ENCODE measurements at places on chromosomes 6 and 20.
A peak's percentile ranks its signal among the peaks of the same experiment; 100 is the strongest.

GRCh38 chr6:131747821-131748353, 37.1 kb upstream of the CTAGE9 start:
- DNase-seq: no peak

- no peak for DNase-seq
Observed at GRCh38 chr6:98579079-98579478, 255.3 kb upstream of the POU3F2 start.

- DNase-seq: no peak
Observed at GRCh38 chr6:33841868-33842267, 38.1 kb upstream of the MLN start.

- no peak for DNase-seq
Observed at GRCh38 chr6:15841937-15842726, 179.3 kb upstream of the DTNBP1 start.

DNA sequence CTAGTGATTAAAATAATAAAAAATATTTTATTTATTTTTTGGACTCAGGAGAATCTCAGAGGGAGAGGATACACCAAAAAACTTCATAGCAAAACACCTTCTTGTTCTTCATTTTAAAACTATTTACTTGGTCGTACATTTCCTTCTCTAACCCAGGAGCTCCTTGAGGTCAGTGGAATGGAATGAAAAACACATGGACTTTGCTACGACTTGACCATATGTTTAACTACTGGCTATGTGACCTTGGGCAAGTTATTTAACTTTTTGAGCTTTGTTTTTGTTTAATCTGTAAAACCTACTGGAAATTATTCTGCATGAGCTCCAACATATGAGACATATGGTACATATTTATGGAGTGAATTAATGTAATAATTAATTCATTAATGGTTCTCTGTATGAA, 1005.5 kb upstream of the CITED2 start:
- no peak for DNase-seq

DNA sequence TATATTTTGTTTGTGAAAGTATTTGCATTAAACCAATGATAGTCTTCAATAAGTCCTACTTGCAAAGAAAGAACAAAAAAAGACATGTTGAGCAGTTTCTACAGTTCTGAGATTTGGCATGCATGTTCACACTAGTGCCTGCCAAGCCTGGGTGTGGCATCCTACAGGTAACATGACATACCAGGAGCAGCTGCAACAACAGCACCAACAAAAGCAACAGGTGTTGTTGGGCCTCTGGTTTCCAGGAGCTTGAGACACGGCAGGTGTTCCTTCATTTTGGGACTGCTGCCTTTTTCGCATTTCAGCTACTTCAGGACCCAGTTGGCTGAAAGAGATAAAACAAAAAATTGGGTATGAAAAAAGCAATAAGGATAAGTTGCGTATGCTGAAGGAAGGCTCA, 41.2 kb upstream of the MTRF1L start:
- no peak for DNase-seq

GRCh38 chr6:14505401-14505800, 387.8 kb downstream of the CD83 start:
- DNase-seq: no peak

- no peak for DNase-seq
Observed at GRCh38 chr6:6495851-6496250, 92.7 kb upstream of the LY86 start.

GRCh38 chr6:90471263-90471662, 115.6 kb downstream of the MAP3K7 start:
- DNase-seq: no peak

- DNase-seq: no peak
Observed at GRCh38 chr6:29653452-29654038, 3.3 kb upstream of the MOG start.

GRCh38 chr6:135537741-135538301, 40.3 kb upstream of the AHI1 start:
- no peak for DNase-seq

DNA sequence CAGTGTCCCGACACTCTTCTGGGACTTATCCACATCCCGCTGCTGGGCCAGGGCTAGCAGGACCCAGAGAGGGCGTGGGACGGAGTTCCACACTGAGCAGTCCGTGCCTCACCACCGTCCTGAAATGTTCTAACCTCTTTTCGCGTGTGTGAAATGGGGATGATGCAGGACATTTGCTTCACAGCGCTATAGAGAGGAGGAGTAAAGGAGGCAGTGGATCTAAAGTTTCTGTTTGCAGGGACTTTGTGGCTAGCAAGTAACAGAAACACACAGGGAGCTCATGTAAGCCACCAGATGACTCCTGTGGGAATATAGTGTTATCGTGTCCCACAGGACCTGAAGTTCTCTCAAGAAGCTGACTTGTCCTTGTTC, 634 bp downstream of the ITPA start:
- no peak for DNase-seq

- DNase-seq: no peak
Observed at GRCh38 chr6:95682476-95682875, 105.1 kb downstream of the MANEA start.

- no peak for DNase-seq
Observed at GRCh38 chr6:43081043-43081442, 4.9 kb downstream of the PTK7 start.

- DNase-seq: no peak
Observed at GRCh38 chr20:51733070-51733469, 35.1 kb downstream of the ATP9A start.

DNA sequence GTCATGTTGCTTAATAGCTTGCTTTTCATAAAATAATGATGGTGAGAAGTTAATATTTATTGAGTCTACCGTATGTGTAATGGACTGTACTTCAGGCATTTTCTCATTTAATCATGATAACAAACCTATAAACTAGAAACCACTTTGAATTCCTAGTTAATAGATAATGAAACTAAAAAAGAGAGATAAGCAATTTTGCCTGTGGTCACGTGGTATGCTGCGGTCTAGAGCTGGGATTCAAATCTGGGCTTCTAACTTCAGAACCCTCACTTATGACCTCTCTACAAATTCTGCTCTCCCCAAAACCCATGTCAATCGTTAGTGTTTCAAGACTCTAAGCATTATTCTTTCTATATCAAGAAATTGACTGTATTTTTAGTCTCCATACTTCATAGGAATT, 700.7 kb downstream of the PRKN start:
- DNase-seq: no peak

DNA sequence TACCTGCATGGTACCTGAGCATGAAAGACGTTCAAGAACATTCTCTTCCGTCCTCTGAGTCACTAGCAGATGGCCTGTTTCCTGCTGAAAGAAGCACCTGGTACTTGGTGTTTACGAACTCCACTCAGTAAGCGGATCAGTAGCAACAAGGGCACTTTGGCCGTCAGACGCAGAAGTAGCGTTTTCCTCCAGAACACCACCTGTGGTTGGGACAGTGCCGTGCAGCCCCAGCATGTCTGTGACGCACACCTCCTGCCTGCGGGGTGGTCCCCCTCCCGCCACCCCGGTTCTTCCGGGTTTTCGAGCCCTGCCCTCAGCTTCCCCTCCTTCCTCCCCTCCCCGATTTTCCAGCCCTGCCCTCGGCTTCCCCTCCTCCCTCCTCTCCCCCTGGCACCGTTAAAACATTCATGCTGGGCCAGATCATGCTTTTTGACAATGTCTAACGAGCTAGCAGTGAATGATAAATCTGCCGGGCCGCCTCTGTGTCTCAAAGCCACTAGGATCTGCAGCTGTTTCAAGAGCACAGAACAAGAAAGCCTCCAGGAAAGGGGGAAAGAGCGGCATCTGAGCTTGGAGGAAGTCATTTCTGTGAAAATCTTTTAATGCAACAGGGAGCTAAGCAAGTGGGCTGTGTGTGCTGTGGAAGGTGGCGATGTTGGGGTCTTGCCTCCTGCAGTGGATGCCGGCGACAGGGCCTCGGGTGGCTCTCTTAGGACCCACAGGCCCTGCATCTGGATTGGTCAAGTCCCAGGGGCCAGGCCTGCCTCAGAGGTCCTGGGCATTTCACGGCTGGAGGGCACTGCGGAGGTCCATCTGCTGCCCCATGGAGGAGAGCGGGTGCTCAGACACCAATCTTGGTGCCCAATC, 207.9 kb downstream of the ERMARD start:
- peak; percentile 43 for DNase-seq

Data from left lobe of liver (tissue), 2 donors.